ENCODE measurements at places on chromosomes 3 and 15. TPM values are rescaled to one million over a fixed set of nuclear protein-coding genes. Genes with fewer than 3 reads are reported as not detected.

DNA sequence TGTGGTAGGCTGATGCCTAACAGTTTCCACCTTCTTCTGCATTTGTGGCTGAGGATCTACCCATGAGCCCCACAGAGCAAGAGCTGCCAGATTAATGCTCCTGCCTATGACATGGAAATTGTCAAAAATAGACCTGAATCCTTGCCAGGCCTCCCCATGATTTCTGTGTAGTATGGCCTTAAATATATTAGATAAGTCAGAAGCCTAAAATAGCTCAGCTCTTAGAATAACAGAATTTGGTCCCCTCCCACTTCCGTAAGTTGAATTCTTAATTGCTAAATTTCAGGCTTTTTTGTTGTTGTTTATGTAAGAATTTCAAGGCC lies 129.0 kb downstream of the SERPINI1 start:
- DNase-seq, result no peak

ARRDC4 gene
- total RNA-seq, result 20.0 TPM

PTPN23 gene
- 23.3 TPM for total RNA-seq

DPP8 gene
- total RNA-seq, result 42.6 TPM

GRCh38 chr3:121018917-121019321 lies 110.9 kb downstream of the STXBP5L start:
- DNase-seq, result no peak

GRCh38 chr15:48596415-48596814 lies 49.1 kb downstream of the FBN1 start:
- DNase-seq, result no peak

- no peak for DNase-seq
These were observed 47.9 kb downstream of the QTRT2 start for GRCh38 chr3:114104414-114104813.

MCCC1 gene
- total RNA-seq, result 70.2 TPM

DNA sequence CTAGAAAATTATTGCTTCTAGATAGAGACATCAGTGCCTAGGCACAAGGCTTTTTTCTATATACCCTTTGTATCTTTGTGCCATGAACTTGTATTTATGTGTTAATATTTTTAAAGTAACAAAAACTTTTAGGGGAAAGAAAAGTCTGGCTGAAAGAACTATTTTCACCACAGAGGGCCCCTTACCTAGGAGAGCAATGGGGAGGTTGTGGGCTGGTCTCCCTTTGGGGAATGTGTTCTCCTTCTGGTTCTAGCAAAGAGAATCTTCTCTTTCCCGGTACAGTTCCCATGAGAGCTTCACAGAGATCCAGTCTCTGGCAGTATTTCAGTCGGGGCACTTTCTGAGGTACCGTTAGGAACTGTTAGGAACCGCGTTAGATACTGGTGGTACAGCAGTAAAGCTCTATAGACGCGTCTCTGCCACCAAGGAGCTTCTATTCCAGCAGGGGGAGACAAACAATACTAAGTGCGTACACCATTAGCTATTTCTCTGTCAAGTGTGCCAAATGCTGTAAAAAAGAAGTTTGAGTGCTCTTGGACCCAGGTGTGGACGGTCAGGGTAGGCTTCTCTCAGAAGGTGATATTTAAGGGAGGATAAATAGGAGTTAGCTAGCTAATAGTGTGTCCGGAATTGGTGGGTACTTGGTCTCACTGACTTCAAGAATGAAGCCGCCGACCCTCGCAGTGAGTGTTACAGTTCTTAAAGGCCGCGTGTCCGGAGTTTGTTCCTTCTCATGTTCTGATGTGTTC lies 4.6 kb upstream of the EPB42 start:
- DNase-seq, result no peak

REC114 gene
- not detected for total RNA-seq

DNA sequence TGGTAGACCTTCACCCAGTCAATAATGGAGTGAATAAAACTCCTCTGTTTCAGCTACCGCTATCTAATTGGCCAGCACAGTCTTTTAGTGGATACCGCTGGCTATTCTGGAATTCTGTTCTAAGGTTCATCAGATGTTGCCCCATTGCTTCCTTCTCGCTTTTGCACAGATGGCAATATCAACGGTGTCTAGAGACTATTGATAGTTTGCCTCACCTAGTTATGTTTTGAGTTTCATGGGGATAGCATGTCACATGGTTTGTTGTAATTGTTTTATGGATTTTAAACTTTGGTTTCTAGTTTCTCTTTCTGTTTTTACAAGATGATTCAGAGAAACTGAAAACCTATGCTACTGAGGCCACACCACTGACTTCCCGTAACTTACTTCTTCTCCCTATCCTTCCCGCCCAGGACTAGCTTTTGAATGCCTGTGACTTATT lies 2.0 kb downstream of the XRN1 start:
- DNase-seq, result no peak

DNA sequence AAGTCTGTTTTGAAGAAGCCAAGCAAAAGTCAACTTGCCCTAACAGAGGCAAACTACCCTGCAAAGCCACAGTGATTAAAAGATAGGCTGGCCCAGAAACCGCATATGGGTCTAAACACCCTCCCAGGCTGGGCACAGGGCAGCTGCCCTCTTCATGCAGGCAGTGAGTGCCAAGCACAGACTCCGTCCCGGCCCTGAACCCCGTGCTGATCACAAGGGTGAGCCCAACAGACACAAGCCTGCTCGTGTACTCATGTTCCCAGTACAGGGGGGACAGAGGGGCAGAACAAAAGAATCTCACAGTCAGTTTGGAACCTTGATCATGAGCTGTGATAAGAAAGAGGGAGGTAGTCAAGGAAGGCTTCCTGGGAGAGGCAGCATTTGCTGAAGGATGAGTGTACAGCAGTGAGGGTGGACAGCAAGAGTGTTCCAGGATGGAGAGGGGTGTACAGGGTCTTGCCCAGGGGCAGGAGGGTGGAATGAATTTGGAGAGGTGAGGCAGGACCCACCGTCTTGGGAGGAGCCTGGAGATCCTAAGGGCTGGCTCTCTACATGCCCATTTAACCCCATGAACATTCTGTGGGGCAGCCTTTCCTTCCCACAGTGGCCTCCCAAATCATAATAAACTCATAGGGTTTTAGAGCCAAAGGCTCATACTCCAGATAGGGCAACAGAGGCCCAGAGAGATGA lies 43.2 kb upstream of the PRR23E start:
- DNase-seq, result no peak

DNA sequence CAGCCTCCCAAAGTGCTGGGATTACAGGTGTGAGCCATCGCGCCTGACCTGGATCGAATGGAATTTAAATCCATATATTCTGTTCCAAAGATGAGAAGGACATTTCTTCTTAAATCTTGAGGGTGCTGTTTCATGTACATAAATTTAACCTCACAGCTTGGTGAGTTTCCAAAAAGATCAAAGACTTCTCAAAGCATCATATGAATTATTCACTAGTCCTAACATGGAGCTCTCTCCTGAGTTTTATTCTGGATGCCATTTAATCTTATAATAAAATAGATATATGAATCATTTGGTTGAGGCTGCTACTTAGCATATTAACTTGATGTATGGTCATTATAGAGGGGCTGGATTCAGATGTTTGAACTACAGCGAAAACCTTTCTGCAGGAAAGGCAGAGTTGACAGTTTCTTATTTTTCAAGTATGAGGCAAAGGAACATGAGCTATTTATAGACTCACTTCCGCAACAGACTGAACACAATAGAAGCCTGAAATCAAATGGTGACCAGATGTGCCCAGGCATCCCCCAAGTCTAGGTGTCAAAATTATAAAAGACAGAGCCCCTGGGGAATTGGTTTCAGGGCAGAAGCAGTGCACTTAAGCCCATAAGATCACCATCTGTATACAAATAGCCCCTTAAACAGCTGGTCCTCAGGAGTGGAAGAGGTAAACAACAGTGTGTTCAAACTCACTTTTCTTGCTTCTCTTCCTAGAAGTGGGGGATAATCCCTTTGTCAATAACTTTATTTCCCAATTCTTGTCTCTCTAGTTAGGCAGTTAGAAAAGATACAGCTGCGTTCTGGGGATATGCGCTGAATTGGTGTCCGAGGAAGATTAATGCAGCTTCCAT lies 29.7 kb downstream of the STARD9 start:
- DNase-seq, result no peak

- DNase-seq, result no peak
These were observed 251.9 kb upstream of the TGFBR2 start for GRCh38 chr3:30354513-30354912.

DNA sequence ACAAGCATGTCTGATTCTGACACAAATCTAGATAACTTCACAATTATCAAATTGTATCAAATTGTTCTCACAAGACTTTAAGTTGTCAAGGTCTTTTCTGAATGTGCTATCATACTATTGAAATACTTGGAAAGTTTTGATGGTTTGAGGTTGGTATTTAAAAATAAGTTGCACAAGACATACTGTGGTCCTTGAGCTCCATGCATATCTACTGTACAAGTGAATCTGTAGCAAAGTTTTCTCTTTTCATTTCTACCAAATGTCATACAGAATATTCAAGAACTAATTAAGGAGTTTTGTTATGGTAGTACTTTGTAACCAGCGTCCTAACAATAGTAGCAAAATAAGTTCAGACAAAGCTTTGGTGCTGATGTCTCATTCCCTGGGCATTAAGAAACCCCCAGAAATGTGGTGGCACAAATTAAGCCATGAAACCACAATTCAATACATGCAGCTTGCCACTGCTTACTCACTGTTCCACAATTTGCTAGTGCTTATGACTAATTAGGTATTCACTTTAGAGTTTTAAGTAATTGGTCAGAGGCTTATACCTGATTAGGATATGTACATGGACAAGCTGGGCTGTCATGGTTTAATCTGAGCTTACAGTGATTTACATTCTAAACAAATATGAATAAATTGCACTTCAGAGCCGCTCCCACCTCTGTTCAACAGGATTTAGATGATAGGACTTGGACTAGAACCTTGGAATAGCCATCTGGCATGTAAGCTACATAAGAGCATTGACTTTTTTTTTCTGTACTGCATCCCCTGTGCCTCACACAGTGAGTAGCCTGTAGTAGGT lies 8.8 kb downstream of the TBC1D23 start:
- DNase-seq, result no peak

DNA sequence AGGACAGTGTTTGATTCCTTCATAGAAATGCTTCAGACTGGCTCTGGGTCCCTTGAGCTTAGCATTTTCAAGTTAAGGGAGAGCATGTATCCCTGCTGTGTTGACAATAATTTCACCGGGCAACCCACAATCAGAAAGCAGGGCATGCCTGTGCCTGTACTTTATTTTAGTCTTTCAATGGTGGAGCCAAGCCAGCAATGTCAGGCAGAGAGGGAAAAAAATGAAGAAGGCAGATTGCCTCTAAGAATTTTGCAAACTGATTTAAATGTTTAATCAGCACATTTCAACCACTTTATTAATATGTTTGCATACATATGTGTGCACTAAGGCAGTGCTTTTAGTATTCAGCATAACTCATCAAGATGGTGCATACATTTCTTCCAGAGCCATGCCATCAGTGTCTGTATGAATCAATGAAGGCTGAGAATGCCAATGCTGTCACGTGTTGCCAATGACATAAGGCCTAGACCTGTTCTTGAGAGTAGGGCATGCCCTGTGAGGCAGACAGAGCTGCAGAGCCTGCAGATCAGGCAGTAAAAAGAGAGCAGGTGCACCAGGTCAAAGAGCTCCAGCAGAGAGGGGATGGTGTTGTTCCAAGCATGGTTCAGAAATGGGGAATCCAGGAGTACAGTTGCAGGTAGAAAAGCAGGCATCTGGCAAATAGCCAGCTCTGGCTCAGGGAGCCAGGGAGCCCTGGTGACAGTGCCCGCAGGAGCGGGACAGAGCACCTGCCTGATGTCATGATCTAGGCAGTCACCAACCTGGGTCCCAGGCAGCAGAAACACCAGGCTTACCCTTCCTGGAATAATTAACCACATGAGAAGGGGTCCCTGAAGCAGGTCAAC lies 508.5 kb downstream of the GABRG3 start:
- no peak for DNase-seq

SYNM gene
- 319 TPM for total RNA-seq

CCR3 gene
- not detected for total RNA-seq

DNA sequence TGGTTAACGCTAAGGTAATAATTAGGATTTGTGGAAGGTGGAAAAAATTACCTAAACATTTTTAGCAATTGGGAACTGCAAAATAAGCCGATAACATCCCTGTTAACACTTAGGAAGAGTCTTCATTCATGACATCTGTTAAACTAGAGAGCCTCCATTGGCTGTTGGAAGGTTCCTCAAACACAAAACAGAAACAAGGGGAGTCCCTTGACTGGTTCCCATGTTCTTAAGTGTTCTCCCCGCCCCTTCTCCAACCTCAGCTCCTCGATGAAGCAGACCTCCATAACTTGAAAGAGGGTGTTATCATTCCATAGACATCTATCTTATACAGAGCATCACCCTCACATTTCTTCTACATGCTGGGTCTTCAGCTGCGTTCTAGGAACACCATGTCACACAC lies 2.5 kb downstream of the SLC22A13 start:
- DNase-seq, result no peak

- DNase-seq, result no peak
These were observed 246.7 kb upstream of the CBLB start for GRCh38 chr3:106115557-106115956.

DNA sequence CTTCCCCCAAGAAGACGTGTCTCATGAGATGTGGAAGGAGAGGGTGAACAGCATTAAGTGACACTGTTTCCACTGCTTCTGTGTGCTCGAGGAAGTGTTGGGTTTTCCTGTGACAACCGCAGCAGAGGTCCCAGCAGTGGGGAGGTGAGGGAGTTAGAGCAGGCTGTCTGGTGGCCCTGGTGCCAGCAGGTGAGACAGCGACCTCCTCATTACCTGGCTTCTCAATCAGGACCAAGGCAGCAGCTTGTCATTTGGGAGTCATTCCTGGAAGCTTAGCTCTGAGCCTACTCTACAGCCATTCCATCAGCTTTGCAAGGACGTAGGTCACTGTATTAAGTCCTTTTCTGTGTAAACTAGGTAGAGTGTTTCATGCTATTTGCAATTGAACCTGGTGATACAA lies 63.3 kb upstream of the RGMA start:
- DNase-seq, result no peak

PRKCI gene
- total RNA-seq, result 61.9 TPM

TRIM71 gene
- under 0.01 TPM for total RNA-seq

TTC21A gene
- 13.1 TPM for total RNA-seq

CCDC80 gene
- total RNA-seq, result 38.7 TPM

GRCh38 chr3:139564294-139564861 lies 24.8 kb upstream of the RBP1 start:
- no peak for DNase-seq

DNA sequence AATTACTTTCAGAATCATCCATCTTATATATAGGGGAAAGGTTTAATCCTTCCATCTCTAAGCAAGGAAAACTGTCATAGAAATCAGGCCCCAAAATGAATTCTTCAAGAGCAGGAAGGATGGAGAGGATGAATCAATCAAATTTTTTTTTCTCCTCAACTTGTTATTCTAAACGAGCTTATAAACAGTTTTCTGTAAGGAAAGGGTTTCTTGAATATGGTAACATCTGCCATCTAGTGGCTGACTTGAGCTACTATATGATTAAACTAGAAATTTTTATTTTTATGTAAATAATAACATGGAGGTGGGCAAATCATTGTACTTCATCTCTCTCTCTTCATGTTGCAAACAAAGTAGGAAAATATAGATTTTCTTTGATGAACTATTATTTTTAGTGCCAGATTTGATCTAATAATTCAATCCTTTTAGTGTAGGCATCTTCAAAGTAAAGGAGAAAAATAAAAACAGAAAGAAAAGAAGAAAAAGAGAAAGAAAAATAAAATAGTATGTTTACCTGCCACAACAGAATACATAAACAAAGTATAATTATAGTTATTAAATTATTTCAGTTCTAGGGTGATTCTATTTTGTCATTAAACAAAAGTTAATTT lies 146.6 kb downstream of the SERPINI1 start:
- DNase-seq, result no peak

- no peak for DNase-seq
These were observed 71.0 kb upstream of the ANKRD34C start for GRCh38 chr15:79211481-79211880.

ITIH3 gene
- 6.6 TPM for total RNA-seq

RAD51 gene
- 0.44 TPM for total RNA-seq

- no peak for DNase-seq
These were observed 25.0 kb downstream of the SRGAP3 start for GRCh38 chr3:9224490-9224889.

Data from breast epithelium (tissue), 4 donors.